ENCODE measurements at places on chromosomes 11 and 22.

DNA sequence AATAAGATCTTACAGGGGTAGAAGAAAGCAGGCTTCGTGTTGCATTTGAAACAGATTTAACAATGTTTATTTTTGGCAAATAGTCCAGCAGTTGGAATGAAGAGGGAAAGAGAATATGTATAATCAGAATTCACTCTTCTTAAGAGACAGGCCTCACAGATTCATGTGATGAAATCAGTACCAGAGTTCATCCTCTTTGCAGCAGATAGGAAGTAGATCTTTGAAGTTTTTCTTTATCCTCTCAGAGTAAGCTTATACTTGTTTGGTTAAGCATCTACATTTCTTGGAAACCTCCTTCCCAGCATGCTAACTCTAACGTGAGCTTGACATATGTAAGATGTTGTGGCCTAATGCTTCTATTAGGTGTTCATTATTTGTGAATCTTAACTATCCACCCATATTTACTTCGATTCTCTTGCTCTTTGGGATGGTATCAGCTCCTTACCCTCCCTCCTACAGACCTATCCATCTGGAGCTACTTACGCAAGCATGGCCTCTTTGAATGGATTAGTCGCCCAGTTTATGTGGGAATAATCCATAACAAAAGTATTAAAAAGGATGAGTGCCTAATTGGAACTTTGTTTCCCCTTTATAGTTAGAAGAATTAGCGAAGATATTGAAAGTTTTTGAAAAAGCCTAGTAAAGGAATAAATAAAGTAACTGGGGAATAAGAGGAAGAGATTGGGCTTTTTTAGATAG is 80.1 kb downstream of the PRMT3 start:
- no peak for DNase-seq

DNA sequence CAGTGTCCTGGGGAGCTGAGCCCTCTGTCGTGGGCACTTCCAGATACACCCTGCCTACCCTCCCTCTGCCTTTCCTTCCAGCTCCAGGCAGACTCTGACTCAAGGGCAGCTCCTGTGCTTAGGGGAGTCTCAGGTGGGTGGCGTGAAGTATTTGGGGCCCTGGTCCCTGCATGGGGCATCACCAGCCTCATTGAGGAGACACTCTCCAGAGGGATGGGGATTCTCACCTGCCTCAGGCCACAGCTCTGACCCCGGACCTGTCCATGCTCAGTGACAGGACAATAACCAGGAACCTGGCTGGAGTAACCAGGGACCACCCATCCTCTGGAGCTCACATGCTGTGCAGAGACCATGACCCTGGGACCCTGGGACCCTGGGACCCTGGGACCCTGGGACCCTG is 41.2 kb downstream of the GGTLC2 start:
- DNase-seq, result no peak

DNA sequence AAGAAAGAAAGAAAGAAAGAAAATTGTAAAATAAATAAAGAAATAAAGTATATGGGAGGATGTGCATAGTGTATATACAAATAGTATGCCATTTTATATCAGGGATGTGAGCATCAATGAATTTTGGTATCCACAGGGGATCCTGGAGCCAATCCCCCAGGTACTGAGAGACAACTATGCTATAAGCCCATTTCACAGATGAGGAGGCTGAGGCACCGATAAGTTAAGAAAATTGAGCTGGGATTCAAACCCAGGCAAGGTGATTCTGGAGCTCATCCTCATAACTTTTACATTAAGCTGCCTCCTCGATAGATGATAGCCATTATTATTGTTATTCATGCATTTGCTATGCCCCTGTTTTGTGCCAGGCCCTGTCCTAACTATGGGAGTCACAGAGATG is 47.0 kb upstream of the ACCSL start:
- DNase-seq, result no peak

- no peak for DNase-seq
These were observed 32.3 kb downstream of the LINC01488 start for GRCh38 chr11:69513663-69514224.

DNA sequence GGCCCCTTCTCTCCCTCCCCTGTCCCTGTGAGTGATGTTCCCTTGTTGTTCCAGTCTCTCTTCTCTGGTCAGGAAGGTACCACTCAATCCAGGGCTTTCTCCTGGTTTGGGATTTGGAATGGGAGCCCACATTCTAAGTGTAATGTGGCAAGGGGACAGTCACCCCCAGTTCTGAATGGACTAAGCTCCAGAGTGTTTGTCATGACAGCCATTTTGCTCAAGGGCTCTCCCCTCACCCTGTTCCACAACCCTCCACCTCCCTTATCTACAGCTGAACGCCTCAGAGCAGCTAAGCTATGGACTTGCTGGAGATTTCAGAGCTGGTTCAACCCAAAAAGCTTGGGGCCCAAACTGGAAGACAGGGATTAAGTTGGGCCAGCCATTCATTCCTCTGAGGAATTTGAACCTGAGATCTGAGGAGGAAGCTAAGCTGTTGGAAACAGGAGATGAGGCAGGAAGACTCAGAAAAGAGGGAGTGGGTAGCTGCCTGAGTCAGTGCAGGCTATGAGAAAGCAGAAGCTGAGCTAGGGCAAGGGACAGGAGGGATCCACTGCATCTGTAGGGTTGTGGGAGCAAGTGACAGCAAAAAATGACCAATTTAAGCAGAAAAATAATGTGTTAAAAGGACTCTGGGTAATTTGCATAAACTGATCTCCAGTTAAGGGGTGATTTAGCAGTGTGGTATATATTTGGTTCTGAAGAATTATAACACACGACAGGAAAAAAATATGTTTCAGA is 22.9 kb upstream of the FCHSD2 start:
- DNase-seq, result no peak

DNA sequence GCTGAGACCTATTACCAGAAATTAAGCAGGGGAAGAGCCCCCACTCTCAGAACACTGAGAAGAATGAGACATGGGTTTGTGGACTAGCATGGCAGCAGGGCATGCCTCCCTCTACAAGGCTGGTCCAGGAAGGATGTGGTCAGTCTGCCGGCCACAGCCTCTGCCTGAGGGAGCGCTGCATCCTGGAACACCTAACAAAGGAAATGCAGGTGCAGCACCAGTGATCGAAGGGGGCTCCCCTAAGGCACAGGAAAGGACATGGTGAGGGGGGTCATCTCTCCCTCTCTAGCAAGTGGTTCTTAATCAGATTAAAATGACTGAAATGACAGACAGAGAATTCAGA is 40.6 kb upstream of the ARL14EP start:
- no peak for DNase-seq
